AML-193 (cell line): ENCODE measurements at places on chromosomes 16 and 17.
A peak's percentile ranks its signal among the peaks of the same experiment; 100 is the strongest.

DNA sequence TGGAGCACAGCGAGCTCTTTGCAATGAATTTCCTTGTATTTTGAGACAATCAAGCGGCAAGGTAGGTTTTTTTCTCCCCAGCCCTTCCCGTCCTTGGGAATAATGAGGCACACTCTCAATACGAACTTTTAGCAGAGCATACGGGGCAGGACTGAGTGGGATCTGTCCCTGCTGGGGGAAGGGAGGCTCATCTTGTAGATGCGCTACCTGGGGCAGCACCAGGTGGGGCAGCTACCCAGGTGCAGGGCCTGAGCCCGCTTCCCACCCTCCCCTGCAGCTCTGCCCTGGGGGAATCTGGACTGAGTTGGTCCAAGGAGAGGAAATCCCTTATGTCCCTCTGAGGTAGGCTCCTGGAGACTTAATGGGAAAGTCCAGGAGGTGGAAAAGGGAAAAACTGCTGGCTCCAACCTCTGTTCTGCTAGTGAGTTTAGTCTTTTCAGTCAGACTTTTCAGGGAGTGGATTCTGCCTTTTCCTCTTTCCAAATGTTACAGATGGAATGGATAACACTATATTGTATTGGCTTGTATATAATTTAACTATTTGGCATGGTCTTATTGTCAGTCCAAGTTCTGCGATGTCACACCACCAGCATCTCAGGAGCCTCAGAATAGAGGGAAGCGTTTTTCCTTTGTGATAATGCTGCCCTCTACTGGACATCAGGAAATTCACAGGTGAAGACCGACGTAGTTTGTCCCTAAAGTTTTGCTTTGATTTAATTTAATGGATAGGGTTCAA lies 9.6 kb upstream of the CES1 start:
- DNase-seq, result peak; percentile 35

DNA sequence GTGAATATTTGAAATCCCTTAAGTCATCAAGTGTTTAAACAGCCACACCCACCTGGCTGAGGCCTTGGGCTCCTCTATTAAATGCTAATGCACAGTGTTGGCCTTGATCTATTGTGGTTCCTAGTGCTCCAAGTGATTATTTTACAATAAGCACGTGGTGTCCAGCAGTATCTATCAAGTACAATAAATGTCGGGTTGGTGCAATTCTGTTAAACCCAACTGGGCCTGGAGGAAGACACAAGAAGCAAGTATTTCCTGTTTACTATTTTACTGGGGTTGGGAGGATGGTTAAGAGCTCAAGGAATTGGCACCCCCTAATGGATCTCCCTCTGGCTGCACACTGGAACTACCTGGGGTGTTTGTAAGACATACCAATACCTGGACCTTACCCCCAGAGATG lies 72.1 kb upstream of the HNF1B start:
- no peak for DNase-seq

DNA sequence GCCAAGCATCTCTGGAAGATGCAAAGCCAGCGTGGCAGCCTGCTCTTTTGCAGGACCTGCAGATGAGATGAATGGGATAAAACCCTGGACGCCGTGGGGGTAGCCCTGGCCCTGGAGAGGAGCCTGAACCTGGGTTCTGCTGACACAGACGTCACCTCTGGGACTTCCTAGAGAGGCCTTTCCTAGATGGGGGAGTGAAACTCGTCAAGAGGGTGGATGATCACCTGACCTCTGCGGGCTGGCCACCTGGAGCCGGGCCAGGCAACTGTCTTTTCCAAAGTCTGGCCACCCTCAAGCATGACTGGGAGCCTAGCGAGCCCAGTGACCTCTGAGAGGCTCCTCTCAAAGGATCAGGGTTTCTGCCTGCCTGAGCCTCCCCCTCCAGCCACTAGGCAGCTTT lies 529.0 kb downstream of the KCNJ18 start:
- DNase-seq, result no peak

GRCh38 chr17:18159551-18160120 lies 24.0 kb upstream of the ALKBH5 start:
- no peak for DNase-seq

GRCh38 chr17:16086957-16087356 lies 87.3 kb downstream of the TTC19 start:
- DNase-seq, result no peak

- DNase-seq, result no peak
Observed at GRCh38 chr16:88351491-88352101, 31.2 kb upstream of the ZNF469 start.

GRCh38 chr17:15472891-15473290 lies 5.5 kb upstream of the CDRT4 start:
- no peak for DNase-seq

DNA sequence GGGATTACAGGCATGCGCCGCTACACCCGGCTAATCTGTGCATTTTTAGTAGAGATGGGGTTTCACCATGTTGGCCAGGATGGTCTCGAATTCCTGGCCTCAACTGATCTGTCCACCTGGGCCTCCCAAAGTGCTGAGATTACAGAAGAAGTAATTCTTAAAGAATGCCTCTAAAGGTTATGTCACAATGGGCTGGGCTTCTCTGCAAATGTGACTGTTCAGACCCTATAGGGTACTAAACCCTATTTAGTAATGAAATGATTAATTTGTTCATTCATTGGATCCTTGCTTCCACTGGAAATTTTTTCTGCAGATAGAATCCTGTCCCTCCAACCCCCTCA lies 108.8 kb upstream of the CORO6 start:
- DNase-seq, result no peak

- peak; percentile 96 for DNase-seq
Observed at GRCh38 chr17:38824899-38825761, at the start of gene CWC25. TSS of gene CWC25 (minus strand) at chr17:38825321. CDS start at chr17:38825183, 138 bp downstream.

GRCh38 chr16:55367301-55367811 lies 43.4 kb downstream of the IRX6 start:
- DNase-seq, result no peak

GRCh38 chr17:75487351-75488070 lies 27.8 kb downstream of the CASKIN2 start:
- peak; percentile 80 for DNase-seq

- DNase-seq, result no peak
Observed at GRCh38 chr17:65531256-65532100, 30.0 kb downstream of the AXIN2 start.

GRCh38 chr17:36645422-36645821 lies 44.0 kb downstream of the MRM1 start:
- DNase-seq, result no peak

- no peak for DNase-seq
Observed at GRCh38 chr16:49524216-49524946, 150.8 kb downstream of the C16orf78 start.

- no peak for DNase-seq
Observed at GRCh38 chr16:12061336-12062055, 85.0 kb downstream of the SNX29 start.

GRCh38 chr16:71360378-71360777 lies 1.9 kb downstream of the CALB2 start:
- peak; percentile 6 for DNase-seq

GRCh38 chr17:75896415-75897159 lies at the start of gene TRIM65:
TSS of gene TRIM65 (minus strand) at chr17:75896951. CDS start at chr17:75896937, 14 bp downstream.
- DNase-seq, result peak; percentile 71

DNA sequence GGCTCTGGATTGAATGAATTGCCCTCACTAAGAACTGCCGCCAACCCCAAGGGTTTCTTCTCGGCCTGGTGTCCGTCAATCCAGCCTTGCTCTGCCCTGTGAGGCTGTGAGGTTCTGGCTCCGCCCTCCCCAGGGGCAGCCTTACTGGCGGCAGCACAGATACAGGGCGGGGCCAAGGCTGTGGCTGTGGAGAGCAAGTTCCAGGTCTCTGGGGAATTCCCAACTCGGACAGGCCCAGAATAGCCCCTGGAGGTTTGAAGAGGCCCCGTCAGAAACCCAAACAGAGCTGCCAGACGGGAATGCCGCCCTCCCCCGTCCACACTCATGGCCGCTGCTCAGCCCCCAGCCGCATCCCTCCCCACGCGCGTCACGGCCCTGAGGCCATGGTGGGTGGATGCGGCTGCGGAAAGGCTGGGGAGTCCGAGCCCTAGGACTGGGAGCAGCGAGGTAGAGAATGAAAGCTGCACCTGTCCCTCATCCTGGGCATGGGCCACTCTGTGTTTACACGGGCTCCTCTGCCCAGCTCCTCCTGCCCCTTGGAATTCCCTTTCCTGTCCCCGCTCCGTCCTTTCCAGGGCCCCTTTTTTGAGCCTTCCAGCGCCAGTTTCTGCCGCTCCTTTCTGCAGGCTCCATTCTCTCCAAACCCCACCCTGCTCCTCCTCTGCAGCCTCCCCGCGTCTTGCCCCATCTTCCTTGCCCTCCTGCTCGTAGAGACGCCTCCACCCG lies 660 bp upstream of the PRRT2 start:
- DNase-seq, result peak; percentile 73

DNA sequence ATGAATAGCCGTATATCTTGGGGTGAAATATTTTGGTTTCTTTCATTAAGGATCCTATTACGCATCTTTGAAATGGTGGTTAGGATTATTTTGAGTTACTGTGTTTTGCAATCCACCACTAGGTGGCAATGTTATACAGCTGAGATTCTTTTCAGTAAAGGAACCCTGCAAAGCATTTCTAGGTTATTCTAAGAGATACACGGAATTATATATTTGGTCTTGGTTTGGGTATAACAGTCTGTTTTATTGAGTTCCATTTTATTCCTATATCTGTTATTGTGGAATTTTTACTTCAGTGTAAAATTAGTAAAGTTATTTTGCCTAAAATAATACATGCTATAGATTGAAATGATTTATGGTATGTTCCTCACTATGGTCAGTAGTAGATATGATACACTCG lies 62.9 kb upstream of the CPHXL start:
- peak; percentile 43 for DNase-seq

- no peak for DNase-seq
Observed at GRCh38 chr17:47973541-47973940, 2.6 kb downstream of the CDK5RAP3 start.

DNA sequence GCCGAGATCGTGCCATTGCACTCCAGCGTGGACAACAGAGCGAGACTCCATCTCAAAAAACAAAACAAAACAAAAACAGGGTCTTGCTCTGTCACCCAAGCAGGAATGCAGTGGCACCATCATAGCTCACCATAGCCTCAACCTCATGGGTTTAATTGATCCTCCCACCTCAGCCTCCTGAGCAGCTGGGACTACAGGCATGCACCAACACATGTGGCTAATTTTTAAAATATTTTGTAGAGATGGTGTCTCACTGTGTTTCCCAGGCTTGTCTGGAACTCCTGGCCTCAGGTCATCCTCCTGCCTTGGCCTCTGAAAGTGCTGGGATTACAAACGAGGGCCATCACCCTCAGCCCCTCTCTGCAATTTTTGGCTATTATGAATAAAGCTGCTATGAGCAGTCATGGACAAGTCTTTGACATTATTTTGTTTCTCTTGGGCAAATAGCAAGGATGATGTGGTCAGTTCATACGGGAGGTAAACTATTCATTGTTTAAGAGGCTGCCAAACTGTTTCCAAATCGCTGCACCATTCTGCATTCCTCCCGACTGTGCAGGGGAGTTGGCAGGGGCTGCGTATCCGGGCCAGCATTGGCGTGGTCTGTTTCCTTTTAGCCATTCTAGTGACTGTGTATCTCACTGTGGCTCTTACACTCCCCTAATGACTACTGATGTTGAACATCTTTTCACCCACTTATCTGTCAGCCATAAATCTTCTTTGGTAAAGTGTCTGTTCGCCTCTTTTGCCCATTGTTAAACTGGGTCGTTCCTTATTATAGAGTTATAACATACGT lies 21.1 kb downstream of the EIF4A3 start:
- no peak for DNase-seq

GRCh38 chr17:61551255-61551742 lies 39.7 kb downstream of the NACA2 start:
- DNase-seq, result peak; percentile 69

- DNase-seq, result no peak
Observed at GRCh38 chr17:48892940-48893645, 506 bp downstream of the ATP5MC1 start.

GRCh38 chr17:75617218-75617617 lies 16.0 kb upstream of the SMIM5 start:
- no peak for DNase-seq

- no peak for DNase-seq
Observed at GRCh38 chr17:46854515-46854914, 3.1 kb downstream of the WNT9B start.
